ENCODE measurements at places on chromosomes 3 and 15.

DNA sequence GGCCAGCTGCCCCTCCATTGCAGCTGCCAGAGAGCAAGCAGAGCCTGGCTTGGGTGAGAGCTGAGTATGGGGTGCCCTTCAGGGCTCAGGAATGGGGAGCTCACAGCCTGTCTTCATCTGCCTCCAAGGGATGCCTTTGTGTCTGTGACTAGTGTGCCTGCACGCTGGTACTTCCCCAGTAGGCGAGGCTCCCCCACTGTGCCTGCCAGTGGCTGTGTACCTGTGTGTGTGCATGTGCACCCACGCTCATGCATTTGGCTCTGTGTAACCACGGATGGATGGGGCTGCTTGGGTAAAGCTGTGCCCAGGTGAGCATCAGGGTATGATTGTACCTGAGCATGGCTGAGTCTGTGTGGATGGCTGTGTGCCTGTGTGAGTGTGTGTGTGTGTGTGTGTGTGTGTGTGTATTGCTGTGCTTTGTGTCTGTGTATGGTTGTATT lies 2.3 kb upstream of the GRM2 start:
- DNase-seq, result no peak

DNA sequence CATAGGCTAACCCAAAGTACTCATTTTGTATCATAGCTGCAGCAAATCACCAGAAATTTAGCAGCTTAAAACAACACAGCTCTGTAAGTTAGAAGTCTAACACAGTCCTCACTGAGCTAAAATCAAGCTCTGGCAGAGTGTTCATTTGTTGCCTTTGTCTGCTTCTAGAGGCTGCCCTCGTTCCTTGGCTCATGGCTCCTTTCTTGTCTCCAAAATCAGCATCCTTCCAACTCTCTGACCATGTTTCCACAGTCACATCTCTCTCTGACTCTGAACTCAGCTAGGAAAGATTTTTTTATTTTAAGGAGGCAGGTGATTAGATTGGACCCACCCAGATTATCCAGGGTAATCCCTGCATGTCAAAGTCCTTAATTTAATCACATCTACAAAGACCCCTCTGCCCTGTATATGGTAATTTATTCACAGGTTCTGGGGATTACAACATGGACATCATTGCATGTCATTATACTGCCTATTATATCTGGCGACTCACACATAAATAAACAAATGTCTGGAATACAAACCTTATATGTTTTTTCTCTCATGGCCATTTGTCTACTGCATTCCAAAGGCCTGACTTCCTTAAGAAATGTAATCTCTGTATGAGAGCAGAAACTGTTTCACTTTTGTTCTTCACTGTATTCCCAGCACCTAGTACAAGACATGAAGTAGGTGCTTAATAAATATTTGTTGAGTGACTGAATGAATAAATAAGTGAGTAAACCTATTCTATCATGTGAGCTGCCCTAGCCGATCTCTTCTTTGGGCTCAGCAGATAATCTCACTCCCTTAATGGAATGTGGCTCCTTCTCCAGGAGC lies 15.1 kb upstream of the UACA start:
- peak; percentile 42 for DNase-seq

DNA sequence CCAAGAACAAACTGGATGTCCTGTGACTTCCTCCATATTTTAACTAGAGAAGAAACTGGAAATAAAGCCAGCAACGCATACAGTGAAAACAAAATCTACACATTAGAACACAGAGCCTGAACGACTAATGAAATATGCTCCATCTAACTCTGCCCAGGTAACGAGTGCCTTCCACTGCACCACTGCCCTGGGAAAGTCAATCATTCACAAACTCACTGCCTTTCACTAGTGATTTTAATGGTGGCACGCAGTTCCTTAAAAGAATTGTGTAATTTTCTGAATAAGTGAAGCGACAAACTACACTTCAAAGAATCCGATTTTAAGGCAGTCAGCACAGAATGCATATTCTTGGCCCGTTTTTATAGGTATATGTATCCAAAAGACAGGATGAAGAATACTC lies 416.0 kb downstream of the SHQ1 start:
- DNase-seq, result no peak

DNA sequence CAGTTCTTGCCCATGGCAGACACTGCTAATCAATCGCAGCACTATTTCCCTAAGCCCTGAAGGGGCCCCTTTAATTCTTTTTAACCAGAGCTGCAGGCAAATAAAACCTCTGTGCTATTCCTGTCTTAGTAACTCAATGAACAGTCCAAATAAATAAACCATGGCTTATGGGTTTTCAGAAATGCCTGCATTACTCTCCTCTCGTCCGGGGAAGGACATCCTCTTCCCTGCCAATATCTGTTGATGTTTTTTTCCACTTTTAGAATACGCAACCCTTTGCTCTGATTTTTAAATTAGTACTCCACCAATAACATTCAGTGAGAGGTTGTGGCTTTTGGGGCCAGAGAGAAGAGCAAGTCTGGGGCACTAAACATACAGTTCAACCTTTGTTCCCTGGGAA lies 35.2 kb upstream of the PRICKLE2 start:
- DNase-seq, result no peak

DNA sequence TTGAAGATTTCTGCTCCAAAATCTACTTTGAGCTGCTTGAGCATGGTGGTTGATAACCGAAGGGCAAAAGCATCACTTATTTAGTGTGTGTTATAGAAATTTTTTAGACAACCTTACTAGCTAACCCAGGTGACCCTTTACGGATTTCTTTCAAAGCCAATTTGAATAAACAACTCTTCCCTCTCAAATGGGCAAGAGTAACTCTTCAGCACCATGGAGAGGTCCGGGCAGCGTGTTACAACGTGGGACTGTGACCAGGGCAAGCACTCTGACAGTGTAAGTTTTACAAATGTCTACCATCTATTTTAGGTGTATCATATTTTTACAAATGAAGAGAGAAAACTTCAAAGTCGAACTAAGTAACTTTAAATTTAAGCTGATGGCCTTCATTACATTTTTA lies 471.8 kb downstream of the MFSD1 start:
- DNase-seq, result peak; percentile 74

DNA sequence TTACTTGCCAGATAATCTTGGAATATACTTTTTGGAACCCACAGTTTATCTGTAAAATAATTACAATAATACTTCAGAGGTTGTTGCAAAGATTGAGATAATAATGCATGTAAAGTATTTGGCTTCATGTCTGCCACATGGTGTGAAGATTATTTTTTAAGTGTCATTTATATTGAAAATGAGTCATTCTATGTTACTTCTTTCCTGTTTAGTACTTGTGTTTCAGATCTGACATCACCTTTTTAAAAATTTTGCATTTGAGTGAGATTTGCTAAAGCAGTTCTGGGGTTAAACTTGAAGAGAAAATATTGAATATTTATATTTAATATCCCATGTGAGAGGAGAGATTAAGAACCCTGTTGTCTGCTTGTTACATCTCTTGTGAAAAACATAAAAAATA lies 31.2 kb downstream of the IQGAP1 start:
- DNase-seq, result no peak

DNA sequence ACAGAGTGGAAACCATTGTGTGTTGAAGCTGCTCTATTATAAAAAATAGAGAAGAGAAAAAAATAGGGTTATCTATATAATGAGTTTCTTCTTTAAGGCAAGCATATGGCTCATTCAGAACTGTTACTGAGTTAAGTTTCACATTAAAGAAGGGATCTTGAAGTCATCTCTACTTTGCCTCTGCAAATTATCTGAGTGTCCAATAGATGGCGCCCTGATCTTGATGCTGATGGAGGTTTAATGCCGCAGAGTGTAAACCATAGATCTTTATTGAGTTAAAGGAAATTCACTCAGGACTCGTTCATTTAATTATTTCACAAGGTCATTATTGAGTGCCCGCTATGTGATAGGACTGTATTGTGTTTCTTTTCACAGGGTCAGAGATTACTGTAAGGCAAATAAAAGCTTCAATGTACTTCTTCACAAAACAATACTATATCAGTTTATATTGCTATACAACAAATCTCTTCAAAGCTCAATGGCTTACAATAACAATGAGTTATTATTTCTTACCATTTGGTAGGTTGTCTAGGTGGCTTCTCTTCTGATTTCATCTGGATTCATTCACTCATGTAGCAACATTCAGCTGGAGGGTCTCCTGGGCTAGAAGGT lies 171.4 kb downstream of the NSUN3 start:
- DNase-seq, result peak; percentile 66

DNA sequence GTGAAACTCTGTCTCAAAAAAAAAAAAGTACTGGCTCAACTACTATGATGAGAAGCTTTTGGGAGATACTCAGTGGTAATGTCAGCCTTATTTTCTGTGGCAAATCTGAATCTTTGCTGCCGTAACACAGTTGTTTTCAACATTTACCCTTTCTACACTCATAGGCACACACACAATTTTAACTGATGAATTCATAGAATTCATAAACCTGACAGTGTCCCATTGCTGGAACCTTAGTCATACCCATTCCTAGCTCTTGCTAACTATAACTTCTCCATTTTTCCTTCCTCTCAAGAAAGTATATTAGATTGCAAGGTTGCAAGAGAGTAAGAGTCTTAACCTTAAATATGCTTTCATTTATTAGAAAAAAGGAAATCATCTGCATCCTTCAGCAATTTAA lies 496.6 kb downstream of the FHIT start:
- no peak for DNase-seq

- DNase-seq, result no peak
These were observed 20.8 kb downstream of the DPH3 start for GRCh38 chr3:16243706-16244490.

- no peak for DNase-seq
These were observed 22.4 kb downstream of the MCTP2 start for GRCh38 chr15:94253742-94254141.
